ENCODE measurements at places on chromosomes 7 and 10.
A peak's percentile ranks its signal among the peaks of the same experiment; 100 is the strongest.

- DNase-seq = no peak
Measured at GRCh38 chr7:756928-757560, 30.0 kb upstream of the PRKAR1B start.

- no peak for DNase-seq
Measured at GRCh38 chr10:86411281-86411841, 44.8 kb upstream of the GRID1 start.

DNA sequence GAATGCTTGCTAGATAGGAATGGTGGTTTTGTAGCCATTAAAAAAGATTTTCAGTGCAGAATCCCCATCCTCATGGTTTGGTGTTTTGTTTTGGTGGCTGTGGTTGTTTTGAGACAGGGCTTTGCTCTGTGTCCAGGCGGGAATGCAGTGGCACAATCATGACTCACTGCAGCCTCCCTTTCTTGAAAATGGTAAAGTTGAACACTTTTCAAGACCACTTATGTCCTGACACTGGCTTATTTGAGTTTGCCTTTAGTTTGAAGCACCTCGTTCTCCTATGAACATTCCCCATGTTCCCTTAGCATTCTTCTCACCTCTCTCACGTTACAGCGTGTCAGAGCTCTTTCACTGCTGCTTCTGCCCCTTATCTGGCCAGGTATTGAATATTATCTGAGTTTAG lies 140.1 kb downstream of the LRRC4 start:
- DNase-seq = no peak

DNA sequence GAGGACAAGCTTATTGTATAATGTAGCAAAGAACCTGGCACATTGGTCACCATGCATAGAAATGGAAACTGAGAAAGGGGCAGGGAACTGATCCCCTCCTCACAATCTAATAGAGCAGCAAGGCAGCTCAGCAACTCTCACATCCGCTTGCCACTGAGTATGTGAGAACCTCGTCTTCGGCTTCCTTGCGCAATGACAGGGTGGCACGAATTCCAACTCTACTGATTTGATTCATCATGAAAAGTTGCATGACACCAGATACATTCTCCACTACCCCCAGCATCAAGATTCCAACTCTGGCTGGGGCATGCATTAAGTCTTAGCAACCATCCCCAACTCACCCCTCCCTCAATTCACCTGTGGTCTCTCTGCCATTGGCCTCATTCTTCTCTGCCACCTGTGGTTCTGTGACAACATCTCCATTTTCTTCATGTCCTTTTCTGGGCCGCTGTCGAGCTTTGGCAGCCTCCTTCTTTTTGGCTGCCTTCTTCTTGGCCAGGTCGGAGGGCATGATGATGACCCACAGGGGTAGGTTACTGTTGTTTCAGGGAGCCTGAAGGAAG lies 976 bp downstream of the ABCF2 start:
- DNase-seq = no peak

- peak; percentile 26 for DNase-seq
Measured at GRCh38 chr7:87152897-87153641, 816 bp downstream of the DMTF1 start.

- DNase-seq = no peak
Measured at GRCh38 chr10:111093741-111094380, 17.0 kb downstream of the ADRA2A start.

- no peak for DNase-seq
Measured at GRCh38 chr10:18683427-18683826, 24.2 kb downstream of the ARL5B start.

- no peak for DNase-seq
Measured at GRCh38 chr10:14562218-14563075, 212.2 kb downstream of the FAM107B start.

DNA sequence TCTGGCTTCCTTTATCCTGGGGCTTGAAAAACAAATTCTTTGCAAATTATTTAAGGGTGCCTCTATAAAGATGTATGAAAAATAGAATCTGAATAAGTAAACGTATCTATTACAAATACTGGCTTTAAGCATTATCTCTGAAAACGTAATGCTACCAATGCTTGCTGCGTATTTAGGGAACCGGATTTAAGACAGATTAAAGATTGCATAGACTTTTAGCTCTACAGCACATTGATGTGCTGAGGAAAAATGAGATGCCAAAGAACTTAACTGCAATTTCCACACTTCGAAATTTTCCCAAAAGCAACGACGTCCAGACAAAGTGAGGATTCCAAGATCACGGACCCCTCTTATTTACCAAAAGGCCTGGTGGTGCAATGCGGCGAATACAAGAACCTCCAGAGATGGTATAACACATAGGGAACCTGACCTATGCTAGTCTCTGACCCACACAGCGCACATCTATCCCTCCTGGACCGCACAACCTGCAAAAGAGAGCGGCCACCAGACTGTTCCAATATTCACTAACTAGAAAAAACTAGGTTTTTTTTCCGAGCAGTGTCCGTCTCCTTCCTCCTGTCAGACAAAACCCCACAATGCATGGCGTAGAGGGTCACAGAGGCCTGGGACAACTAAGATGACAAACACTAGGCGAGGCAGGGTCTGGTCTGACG lies 34.3 kb upstream of the PHF14 start:
- DNase-seq = no peak

GRCh38 chr7:136910771-136911170 lies 42.3 kb downstream of the CHRM2 start:
- DNase-seq = no peak

- DNase-seq = no peak
Measured at GRCh38 chr7:49112222-49112621, 187.9 kb downstream of the CDC14C start.

GRCh38 chr10:49107111-49107886 lies 8.0 kb downstream of the VSTM4 start:
- no peak for DNase-seq

- no peak for DNase-seq
Measured at GRCh38 chr7:92432299-92432946, 14.9 kb upstream of the GATAD1 start.

- no peak for DNase-seq
Measured at GRCh38 chr10:122468926-122469781, 7.8 kb downstream of the HTRA1 start.

- no peak for DNase-seq
Measured at GRCh38 chr10:93821051-93821772, 63.5 kb downstream of the LGI1 start.

DNA sequence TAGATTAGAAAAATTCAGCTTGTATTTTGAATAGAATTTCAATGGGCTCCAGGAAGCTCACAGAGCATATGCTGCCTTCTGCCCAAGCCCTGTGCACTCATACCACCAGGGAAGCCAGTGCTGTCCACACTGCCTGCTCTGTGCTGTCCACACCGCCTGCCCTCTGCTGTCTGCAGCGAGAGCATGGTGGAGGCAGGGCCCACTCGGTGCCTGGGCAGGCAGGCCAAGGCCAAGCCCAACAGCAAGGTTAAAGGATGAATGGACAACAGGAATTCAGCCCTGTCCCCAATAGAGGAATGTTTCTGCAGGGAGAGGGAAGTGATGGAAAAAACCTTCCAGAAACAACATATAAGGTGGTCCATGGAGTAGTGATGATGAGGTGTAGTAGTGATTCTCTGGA lies 146.8 kb downstream of the GFRA1 start:
- DNase-seq = no peak

DNA sequence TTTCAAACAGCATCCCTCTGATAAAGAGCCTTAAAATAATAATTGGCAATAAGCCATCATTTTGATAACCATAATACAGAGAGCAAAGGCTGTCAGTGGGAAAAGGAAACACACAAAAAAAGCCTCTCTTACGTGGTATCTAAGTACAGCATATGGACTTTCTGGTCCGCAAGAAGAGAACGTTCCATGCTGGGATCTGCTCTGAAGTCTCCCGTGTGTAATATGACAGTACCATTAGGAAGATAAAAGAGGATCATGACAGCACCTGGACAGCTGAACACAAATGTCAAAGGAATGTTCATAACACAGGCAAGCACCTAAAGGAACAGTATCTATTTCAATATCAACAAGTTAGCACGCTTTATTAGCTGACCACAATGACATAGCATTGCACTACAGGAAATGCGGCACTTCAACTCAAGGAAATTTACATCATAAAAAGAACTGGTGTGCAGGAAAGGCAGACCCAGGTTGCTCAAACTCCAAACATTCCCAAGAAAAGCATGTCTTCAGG lies 9.9 kb downstream of the DCLRE1A start:
- no peak for DNase-seq

Data from stimulated activated CD4-positive, alpha-beta T cell treated with anti-CD3 and anti-CD28 coated beads, Interleukin-12 subunit alpha, Interleukin-12 subunit beta, amount 100 ng/mL, for 24 hours (primary cell).